Stimulated activated CD8-positive, alpha-beta memory T cell treated with anti-CD3 and anti-CD28 coated beads, Interleukin-4, amount 100 ng/mL, for 24 hours (primary cell): ENCODE measurements at places on chromosomes 1 and 21.

DNA sequence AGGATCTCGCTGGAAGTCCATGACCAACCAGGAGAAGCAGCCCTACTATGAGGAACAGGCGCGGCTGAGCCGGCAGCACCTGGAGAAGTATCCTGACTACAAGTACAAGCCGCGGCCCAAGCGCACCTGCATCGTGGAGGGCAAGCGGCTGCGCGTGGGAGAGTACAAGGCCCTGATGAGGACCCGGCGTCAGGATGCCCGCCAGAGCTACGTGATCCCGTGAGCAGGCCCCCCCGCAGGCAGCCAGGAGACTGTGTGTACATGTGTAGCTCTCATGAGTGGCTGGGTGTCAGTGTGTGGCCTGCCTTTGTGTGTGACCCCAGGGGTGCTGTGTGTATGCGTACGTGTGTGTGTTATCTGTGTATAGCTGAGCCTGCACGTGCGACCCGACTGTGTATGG lies 27.2 kb downstream of the ETNK2 start:
- DNase-seq, result no peak

DNA sequence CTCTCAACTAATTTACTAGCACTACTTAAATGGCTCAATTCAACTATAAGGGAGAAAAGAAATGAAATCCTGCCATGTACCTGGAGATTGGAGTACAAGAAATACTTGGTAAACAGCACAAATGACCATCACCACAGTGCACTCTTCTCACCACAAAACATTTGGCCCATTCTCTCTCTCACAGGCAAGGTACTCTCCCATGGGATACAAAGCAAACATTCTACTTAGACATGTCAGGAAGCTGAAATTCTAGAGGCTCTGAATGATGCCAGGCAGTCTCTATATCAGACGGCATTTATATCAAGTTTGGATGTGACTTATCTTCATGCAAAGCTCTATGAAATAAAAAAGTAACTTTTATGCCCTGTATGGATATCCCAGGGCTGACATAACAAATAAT lies 72.5 kb downstream of the DPT start:
- no peak for DNase-seq

DNA sequence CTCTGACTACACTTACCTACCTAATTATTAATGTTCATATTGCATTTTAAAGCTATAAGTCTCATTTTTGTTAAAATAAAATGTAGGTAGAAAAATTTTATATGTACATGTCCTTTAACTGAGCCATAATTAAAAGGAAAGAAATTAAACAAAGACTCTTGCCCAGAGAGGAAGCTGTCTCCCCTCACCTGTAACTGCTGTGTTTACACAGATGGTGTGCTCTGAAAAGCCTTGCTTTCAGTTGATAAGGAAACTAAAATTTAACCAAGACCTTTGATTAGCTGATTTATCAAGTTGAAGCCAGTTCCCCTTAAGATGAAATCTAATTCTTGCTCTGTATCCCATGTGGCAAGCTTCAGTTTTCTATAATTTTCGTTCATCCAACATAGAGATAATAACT lies 213.5 kb downstream of the LYPLAL1 start:
- no peak for DNase-seq

DNA sequence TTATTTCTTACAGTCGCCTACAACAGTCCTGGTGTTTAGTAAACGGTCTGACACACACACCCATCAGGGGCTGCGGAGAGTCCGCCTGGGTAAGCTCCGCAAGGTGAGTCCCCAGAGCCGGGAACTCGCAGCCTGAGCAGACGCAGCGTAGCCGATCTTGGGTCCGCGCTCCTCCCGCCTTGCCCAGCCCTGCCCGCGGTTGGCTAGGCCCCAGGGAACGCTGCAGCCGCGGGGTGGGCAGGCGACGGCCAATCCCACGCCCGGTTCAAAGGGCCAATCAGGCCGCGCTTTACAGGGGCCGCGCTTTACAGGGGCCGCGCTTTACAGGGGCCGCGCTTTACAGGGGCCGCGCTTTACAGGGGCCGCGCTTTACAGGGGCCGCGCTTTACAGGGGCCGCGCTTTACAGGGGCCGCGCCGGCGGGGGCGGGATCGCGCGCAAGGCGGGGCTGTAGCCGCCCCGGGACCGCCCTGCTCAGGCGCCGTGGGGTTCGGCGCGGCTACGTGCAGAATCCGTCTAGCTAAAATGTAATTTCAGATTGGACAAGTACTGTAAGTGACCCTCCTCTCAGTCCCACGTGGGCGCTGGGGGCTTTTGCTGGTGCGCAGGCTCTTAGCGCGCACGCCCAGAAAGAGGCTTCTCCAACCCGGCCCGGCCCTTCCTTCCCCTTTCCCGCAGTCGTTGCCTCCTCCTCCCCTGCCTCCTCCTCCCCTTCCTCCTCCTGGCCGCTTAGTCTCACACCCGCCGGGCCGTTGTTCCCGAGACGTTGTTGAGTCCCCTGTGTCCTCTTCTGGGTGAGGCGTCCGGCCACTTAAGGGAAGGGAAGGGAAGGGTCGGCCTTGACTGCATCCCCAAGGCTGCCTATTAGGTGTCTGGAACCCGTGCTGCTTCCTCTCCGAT lies at the start of gene FGGY:
Gene FGGY (plus strand): TSS at position 737 of the 899 bp plus-strand sequence. CDS start 24,456 bp downstream, outside the sequence.
- DNase-seq, result peak; percentile 78

- DNase-seq, result no peak
Observed at GRCh38 chr1:111882986-111883560, 106.4 kb downstream of the KCND3 start.

DNA sequence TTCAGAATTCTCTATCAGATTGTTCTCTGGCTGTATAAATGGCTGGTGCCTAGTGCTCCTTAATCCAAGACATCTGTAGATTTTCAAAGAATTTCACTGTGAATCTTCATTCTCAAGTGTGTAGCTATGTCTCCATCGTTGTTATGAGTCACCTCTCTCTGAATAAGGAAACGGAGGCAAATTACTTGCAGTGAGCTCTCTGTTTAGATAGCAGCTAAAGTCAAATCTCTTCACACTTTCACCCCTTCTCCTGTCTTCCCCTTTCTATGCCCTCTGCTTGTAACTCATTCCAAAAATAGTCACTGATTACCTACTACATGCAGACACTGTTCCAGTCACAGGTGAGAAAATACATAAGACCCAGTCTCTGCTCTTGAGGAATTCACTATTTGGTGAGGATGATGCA lies 39.7 kb downstream of the CHML start:
- DNase-seq, result no peak

DNA sequence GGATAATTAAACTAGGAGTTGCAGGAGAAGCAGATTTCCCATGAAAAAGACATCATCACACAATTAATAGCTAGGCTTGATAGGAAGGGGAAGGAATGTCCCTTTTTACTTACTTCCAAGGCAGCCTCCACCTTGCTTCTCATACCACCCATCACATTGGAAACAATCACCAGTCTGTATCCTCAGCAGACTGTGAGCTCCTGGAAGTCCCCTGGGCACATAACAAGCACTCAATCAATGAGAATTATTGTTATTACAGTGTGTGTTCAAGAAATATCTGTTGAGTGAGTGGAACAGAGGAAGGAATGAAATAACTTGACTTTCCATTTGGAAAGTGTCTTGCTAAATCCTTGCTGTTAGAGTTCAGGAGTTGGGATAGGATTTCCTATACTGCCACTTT lies 36.2 kb downstream of the HIVEP3 start:
- DNase-seq, result no peak

DNA sequence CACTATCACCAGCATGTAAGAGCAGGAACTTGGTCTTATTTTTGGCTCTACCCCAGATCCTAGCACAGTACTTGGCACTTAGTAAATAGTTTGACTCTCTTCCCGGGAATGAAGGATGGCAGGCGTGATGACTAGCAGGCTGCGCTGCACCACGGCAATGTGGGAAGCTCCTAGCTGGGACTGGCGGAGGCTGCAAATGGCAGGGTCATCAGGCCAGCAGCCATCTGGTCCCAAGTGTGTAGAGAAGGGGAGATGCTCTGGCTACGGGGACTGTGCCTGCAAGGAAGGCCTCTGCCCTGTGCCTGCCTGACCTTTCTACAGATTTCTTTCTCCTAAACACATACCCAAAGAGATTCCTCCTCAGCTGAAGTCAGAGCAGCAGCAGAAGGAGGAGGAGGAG lies 95.0 kb downstream of the KCND3 start:
- DNase-seq, result no peak

GRCh38 chr1:99965646-99966375 lies 4.0 kb upstream of the SLC35A3 start:
- no peak for DNase-seq

- no peak for DNase-seq
Observed at GRCh38 chr1:166811691-166812090, 27.6 kb upstream of the POGK start.

- no peak for DNase-seq
Observed at GRCh38 chr1:119917304-119918055, 21.2 kb upstream of the ADAM30 start.

GRCh38 chr1:153417136-153417888 lies 992 bp downstream of the S100A7A start:
- no peak for DNase-seq

DNA sequence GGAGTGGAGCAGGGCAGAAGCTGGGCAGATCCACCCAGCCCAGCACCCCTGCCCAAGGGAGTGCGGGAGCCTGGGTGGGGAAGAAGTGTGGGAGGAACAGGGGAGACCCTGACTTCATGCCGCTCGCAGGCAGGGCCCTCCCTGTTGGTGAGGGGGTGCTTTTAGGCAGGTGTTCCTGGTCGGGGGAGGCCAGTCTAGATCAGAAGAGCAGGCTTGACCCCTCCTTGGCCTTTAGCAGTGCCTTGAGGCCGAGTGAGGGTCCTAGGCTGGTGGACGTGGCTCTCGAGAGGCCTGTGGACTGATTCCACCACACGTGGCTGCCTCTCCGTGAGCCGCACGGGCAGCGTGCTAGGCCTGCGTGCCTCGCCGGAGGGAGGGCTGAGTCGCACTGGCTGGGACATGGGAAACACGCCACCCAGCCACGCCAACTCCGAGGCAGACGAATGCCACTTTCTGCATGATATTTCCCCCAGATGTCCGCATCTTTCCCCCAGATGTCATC lies 19.4 kb upstream of the COL18A1 start:
- DNase-seq, result no peak

- DNase-seq, result no peak
Observed at GRCh38 chr1:186618401-186619170, 61.6 kb downstream of the PTGS2 start.

DNA sequence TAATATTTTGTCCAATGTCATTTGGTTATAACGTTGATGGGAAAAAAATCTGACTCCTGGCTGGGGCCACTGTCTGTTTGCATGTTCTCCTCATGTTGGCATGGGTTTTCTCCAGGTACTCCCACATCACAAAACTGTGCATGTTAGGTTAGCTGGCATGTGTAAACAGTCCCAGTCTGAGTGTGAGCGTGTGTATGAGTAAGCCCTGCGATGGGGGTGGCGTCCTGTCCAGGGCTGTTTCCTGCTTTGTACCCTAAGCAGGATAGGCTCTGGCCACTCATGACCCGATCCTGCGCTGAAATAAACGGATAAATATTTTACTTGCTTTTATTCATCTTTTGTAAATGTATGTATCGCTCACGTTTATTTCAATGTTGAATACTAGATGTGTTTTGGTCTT lies 13.5 kb downstream of the EFCAB14 start:
- no peak for DNase-seq

DNA sequence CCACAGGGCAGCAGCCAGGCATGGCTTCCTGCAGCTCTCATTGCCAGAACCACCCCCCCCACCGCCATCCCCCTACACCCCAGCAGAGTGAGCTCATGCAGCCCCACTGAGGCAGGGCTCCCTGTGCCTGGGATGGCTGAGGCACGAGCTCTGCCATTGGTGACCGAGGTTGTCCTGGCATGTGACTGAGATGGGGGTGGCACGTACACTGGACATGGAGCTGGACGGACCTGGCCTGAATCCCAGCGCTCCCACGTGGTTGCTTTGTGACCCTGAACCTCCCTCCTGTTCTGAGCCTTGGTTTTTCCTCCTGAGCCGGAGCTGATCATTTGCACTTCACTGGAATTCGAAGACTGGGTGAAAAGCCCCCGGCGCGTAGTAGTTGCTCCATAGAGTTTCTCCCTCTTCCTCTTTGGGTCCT lies 28.3 kb downstream of the ALPL start:
- DNase-seq, result no peak

DNA sequence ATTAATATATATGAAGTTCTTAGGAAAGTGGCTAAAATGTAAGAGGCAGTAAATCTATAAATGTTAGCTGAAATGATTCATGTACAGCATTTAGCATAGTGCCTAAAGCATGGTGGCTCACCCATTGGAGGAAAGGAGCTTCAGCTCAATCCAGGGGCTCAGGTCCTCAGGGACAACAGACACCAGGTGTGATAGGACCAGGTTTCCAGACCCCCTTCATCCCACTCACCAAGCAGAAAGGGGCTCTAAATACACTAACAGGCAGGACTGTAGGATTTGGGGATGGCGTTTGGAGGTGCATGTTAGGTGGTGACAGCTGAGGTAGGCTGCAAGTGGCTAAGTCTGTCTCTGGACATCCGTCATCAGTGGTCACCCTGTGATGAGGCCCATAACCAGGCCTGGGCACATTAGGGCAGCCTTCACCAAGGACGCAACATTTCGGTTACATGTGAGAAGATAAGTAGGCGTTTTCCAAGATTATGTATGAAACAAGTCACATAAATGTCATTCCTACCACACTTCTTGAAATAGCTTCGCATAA lies 233.1 kb downstream of the C1orf94 start:
- DNase-seq, result no peak
